SK-N-DZ (cell line): ENCODE measurements at places on chromosomes 4 and X.

GRCh38 chr4:110208419-110208818 lies 10.0 kb upstream of the ELOVL6 start:
- DNase-seq: no peak

DNA sequence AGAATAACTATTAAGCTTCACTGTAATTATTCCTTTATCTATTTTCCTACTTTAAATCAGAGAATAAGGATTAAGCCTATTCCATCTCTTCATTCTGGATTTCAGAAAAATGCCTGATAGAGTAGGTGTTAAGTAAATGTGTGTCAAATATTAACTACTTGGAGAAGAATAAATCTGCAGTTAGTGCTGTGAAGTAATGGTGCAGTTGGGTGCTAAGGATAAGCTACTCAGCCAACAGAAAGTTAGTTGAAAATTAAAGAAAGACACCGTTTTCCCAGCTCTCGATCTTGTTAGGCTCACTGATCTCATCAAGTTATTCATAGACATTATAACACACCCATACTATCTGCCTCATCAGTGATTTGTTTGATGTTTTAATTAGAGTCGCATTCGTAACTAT lies 7.1 kb downstream of the PF4V1 start:
- DNase-seq: no peak

DNA sequence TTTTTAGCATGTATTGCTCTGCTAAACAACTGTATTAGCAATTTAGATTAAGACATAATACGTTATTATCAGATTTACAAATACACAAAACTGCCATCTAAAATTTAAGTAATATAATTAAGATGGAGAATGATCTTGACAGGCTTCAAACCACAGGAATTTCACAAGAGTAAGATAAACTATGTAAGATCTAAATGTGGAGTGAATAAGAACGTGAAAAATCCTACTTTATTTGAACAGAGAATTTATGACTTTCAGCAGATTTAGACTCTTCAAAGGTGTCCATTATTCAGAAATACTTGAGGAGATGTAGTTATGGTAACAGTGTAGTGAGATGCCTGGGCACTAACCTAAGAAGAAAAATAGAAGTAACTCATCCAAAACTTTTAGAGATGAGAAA lies 73.2 kb downstream of the SLC4A4 start:
- no peak for DNase-seq

- DNase-seq: no peak
These were observed 48.6 kb downstream of the PDGFRA start for GRCh38 chr4:54277691-54278090.

DNA sequence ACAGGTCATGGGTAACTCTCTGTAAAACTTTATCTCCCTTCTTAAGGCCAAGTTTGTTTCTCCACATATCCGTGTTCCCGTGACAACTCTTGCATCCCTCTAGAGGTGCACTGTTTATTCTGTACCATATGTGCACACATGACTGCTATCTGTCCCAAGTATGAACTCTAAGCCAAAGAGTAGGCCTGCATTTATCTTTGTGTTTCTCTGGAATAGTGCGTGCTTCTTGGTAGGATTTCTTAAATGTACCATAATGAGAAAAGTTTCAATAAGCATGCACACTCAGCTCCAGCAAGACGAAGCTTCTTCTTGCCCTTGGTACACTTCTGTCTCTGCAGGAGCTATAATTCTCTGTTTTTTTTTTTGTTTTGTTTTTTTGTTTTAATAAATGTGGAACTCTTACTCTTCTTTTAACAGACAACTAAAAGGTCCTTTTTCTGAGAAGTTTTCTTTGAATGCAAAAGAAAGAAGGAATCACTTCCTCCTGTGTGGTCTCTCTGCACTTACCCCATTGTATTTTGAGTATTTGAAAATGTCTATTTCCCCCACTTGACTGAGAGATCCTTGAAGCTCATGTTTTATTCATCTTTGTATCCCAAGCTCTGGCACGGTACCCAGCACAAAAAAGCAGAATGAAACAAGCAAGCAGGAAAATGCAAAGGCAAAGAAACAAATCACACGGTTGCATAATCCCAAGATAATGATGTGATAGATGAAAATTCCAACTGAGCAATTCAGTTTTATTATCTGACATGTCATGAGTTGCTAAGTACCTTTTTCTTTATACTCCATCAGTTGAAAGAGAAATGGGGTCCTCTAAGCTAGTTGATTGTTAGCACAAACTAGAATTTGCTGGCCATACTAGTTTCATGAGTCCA lies 521.9 kb upstream of the BOD1L1 start:
- DNase-seq: no peak

DNA sequence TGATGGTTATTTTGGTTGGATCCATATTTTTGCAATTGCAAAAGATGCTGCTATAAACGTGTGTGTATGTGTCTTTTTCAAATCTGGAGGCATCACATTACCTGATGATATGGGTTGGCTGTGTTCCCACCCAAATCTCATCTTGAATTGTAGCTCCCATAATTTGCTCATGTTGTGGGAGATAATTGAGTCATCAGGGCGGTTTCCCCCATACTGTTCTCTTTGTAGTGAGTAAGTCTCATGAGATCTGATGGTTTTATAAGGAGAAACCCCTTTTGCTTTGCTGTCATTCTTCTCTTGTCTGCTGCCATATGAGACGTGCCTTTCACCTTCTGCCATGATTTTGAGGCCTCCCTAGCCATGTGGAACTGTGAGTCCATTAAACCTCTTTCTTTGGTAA lies 33.4 kb downstream of the APOOL start:
- no peak for DNase-seq

- DNase-seq: no peak
These were observed 426 bp upstream of the C4orf51 start for GRCh38 chr4:145679520-145679919.

DNA sequence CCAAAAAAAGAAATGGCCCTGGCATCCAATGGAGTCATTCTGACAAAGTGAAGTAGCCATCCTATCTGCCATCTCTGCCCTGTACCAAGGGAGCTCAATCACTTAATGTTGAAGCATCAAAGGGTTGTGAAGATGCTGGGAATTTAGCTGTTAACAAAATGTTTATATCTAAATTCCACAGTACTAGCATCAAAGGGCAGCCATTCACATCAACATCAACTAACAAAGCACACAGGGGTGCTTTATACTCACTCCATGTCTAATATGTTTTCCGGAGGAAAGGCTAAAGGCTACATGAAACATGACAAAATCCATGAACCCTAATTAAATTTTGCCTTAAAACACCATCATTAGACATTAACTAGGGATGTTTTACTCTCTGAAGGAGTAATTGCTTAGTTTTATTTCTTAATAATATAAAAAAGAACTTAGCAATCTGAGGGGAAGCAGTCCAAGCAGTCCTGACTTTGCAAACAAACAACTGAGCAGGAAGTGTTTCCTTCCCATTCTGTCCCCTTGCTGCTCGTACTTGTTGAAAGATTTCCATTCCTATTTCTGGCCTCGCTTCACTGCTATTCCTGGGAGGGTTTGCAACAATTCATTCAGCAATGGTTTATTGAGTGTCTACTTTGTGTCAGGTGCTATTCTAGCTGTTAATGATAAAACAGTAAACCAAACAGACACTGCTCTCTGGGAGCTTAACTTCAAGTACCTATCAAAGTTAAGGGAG lies 208.6 kb upstream of the SLC7A11 start:
- no peak for DNase-seq

- DNase-seq: no peak
These were observed 300.3 kb upstream of the IGFBP7 start for GRCh38 chr4:57410331-57411052.

GRCh38 chr4:17182888-17183287 lies 284.4 kb upstream of the LDB2 start:
- DNase-seq: no peak

DNA sequence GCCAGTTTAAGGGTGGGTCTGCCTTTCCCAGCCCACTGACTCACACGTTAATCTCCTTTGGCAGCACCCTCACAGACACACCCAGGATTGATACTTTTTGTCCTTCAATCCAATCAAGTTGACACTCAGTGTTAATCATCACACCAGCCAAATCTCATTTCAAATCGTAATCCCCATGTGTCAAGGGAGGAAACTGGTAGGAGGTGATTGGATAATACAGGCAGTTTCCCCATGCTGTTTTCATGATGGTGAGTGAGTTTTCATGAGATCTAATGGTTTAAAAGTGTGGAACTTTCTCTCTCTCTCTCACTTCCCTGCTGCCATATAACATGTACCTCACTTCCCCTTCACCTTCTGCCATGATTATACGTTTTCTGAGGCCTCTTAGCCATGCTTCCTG lies 647.2 kb upstream of the FRG1 start:
- no peak for DNase-seq

DNA sequence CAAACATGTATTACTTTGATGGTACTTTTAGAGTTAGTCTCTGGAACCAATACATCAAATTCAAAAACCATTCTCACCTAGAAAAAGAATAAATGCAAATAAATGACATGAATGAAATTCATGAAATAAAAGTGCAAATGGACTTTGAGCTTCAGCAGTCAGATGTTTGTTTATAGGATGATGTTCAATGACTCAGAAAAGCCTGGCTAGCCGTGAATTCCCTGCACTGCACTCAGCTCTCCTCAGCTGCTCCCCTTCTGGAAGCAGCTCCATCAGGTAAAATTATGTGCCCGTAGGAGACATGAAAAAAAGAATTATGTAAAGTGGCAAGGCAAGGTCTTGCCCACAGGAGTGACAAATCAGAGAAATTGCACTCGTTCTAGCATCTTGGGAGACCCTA lies 390.6 kb downstream of the GPM6A start:
- no peak for DNase-seq

DNA sequence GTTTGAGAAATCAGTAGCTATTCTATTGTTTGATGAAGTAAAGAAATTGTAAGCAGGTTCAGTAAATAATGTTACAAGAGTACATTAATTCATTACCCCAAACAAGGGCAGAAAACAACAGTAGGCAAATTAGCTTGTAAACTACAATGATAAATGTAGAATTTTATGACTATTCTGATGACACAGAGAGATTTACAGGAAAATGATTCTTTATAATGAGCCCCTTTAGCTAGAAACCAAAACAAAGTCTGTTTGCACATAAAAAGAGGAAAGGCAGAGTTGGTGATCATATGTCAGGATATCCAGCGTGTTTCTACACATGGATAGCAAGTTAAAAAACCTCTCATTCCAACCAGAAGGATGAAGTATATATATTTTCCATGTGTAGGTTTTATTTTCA lies 204.8 kb downstream of the CFAP299 start:
- DNase-seq: no peak

GRCh38 chr4:79823148-79823763 lies 249.8 kb downstream of the ANTXR2 start:
- DNase-seq: no peak

DNA sequence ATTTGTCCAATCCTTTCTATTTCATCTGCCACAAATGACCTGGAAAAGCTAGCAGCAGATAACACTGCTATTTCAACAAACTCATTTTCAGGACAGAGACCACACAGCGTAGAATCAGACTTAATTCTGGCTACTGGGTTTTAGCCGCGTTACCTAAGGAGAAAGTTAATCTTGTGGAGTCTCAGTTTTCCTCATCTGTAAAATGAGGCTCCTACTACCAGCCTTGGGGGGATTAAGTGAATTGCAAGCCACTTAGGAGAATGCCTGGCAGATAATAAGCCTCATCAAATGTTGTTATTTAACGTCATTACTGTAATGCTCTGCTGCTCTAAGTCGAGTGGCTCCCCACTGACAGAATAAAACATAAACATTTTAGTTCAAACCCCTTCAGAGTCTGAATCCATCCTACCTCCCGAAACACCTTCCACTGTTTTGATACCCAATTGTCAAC lies 1.4 kb downstream of the CCNI start:
- no peak for DNase-seq

DNA sequence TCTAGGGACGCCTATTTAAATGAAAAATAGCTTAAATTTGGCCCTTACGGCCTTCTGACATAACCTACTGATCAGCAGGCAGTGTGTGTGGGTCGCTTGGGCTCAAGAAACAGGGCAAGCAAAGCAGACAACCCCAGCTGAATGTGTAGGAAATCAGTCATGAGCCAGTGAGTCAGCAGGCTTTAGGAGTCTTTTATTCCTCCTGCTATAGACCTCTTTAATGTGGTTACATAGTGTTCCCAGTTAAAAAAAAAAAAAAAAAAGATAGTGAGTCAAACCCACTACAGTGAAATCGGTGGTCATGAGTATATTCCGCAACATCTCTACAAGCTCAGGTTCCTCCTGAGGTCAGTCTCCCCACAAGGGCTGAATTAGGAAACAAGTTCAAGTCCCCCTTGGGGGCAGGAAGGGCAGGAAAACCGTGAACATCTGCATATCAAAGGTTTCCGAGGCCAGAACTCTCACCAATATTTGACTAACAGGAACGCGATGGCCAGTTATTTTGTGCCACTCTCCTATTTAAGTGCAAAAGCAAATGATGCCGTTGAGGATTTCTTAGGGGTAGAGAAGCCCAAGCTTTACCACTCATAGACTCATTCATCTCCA lies 32.7 kb downstream of the ACSL1 start:
- no peak for DNase-seq

DNA sequence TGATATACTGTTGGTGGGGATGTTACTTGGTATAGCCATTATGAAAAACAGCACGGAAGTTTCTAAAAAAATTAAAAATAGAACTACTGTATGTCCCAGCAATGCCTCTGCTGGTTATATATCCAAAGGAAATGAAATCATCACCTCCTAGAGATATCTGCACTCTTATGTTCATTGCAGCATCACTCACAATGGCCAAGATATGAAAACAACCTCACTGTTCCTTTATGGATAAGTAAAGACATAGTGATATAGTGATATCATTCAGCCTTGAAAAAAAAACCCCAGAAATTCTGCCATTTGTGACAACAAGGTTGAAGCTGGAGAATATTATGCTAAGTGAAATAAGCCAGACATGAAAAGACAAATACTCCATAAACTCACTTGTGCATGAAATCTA lies 543.8 kb upstream of the SLIT2 start:
- no peak for DNase-seq

- no peak for DNase-seq
These were observed 22.2 kb downstream of the GPAT3 start for GRCh38 chr4:83558059-83558653.

DNA sequence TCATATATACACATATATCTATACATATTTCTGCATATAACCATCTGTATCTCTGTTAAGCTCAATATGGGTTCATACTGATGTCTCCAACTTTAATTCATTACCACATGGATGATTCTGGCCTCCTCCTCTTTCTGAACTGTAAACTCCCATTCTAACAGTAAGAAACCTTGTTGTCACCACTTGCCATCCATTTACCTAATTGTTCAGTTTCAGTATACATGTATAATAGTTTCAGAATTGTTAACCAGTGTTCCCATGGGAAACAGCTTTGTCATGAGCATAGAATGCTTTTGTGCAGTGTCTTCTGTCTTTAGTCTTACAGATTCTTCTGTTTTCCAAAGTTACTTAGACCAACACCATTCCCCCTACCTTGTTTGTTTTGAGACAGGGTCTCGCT lies 35.9 kb downstream of the SLC9A6 start:
- no peak for DNase-seq

- DNase-seq: no peak
These were observed 48.9 kb downstream of the C4orf50 start for GRCh38 chr4:5969336-5969735.

GRCh38 chr4:180156684-180157083 lies 2086.5 kb upstream of the TENM3 start:
- no peak for DNase-seq

GRCh38 chrX:22373766-22374165 lies 101.1 kb downstream of the CBLL2 start:
- DNase-seq: no peak
